ENCODE measurements at places on chromosomes 5 and 9.

DNA sequence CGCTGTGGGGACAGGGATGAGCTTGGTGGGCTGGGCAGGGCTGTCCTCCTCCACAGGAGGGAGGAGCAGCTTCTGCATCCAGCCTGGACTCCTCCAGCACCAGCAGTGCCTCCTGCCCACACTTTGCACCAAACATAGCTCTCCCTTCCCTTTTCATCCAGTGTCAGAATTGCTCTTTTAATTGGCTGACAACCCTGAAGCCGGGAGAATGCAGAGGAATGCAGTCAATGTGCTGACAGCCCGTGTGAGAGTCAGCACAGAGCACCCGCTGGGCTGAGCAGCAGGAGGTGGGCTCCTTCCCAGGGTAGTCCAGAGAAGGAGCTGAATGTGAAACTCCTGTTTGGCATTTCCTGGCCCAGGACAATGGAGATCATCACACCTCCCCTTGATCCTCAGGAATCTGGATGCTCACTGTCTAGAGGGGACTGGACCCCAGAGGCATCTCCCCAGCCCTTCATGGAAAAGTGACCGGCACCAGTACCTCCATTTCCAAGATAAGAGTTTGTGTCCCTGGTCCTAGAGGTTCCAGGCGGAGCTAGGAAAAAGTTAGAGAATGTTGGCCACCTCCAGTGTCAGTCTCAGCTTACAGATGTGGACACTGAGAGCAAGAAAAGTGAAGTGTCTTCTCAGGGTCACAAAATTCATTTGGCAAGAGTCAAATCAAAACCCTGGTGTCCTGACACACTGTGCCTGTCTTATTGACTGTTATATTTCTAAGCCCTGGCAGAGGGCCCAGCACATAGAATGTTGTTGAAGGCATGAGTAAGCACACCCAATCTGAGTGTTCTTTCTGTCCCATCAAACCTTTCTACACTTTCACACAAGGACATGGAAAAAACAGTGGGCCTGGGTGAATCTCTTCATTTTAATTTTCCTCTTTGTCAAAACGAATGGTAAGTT lies 202.1 kb downstream of the SNX18 start:
- DNase-seq, result no peak

GRCh38 chr5:68464424-68464823 lies 248.9 kb downstream of the PIK3R1 start:
- peak; percentile 15 for DNase-seq

DNA sequence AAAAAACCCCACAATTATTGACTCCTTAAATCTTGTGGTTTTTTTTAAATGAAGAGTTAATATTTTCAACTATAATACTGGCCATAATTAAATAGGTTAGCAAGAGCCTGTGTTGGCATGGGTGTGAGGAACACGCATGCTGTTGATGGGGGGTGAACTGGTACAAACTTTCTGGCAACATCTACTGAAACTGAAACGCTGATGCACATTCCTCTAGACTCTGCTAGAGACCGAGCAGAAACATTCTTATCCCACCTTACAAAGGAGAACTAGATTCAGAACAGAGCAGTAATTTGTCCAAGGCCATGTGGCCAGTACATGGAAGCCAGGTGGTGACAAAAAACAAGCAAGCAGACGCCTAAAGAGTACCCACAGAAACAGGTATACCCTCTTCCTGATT lies 2.4 kb downstream of the BICD2 start:
- no peak for DNase-seq

- no peak for DNase-seq
These were observed 173.1 kb upstream of the SLC12A2 start for GRCh38 chr5:127910307-127910956.

DNA sequence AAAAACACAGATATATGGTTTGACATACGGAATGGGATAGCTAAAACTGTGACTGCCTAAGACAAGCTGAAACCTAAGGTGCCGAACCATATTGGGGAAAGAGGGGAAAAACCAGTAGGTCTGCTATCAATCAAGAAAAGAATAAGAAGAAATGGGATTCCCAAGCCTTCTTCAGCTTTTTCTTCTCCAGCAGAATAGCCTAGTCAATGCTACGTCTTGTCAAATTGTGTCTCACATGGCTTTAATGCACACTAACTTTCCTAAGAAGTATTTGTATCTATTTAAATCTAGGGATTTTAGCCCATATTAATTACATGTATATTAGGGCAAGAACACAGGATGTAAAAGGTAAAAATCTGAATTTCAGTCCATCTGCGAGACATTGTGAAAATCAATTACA lies 797 bp upstream of the FBXO38 start:
- DNase-seq, result no peak

- DNase-seq, result no peak
These were observed at the start of gene SPATA31E1 for GRCh38 chr9:87882627-87883026. TSS of gene SPATA31E1 (plus strand) at chr9:87882877. CDS start at chr9:87882892, 15 bp downstream.

- DNase-seq, result no peak
These were observed 110.8 kb upstream of the SLC1A3 start for GRCh38 chr5:36495611-36496010.

DNA sequence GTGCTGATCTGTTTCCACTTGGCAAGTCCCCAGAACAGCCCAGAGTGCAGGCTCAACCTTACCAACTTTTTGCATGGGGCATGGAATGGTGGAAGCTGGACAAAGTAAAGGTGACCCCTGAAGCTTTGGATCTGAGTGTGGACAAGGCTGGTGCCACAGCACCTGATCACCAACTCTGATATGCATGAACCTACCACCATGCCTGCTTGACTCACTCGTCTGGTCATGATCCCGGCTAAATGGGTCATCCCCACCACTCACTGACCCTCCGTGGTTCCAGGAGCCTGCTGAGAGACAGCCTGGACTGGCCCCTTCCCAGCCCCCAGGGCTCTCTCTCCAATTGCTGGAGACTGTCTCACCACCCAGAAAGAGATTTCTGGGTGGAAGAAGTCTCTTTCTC lies 14.4 kb upstream of the SLC22A4 start:
- no peak for DNase-seq

DNA sequence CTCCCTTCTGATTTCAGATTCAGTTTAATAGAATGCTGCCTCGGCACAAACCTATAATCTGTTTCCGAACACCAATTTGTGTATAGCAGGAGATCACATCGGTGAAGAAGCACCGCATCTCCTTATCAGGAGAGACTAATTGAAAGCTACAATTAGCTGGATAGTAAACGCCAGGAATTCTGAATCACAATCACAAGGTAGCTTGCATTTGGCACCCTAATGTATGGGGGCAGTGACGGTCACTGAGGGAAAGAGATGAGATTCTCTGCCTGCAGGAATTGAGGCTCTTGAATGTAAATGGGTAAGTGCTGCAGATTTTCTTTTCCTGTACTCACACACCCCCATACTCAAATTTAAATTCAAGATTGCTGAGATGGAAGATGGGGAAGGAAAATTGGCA lies 373.6 kb upstream of the ZNF608 start:
- DNase-seq, result no peak

- DNase-seq, result no peak
These were observed 24.9 kb downstream of the NEK6 start for GRCh38 chr9:124282442-124283227.

- no peak for DNase-seq
These were observed 30.2 kb upstream of the CCNG1 start for GRCh38 chr5:163407034-163407655.

Data from stimulated activated CD8-positive, alpha-beta memory T cell treated with anti-CD3 and anti-CD28 coated beads, Interleukin-7, amount 100 ng/mL, for 24 hours (primary cell).